ENCODE measurements at places on chromosomes 6 and 20.

DNA sequence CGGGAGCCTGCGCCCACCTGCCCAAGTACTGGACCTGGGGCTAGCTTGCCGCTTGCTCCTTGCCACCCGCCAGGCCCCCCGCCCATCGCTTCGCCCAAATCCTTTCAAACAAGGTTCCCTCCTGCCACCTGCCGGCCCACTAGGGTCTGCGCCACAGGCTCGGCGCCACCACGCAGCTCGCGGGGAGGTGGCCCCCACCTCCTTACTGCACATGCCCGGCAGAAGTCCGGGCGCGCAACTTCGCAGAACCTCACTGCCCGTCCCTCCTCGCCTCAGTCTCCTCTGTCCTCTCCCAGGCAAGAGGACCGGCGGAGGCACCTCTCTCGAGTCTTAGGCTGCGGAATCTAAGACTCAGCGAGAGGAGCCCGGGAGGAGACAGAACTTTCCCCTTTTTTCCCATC lies 11.2 kb downstream of the GNAS-AS1 start:
- DNase-seq: peak; percentile 30

DNA sequence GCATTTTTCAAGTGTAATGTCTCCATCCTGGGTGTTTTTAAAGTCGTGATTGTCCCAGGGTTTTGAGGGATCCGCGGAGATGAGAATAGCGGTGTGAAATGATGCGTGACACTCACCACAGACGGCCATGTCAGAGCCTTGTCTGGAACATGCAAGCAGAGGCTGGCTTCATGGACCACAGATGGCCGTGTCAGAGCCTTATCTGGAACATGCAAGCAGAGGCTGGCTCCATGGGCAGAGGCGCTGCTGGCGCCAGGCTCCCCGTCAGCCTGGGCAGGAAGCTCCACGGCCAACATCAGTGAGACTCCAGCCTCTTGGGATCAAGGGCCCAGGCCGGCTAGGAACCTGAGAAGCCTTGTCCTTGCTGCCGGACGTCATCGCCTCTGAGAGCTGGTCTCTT lies 7.7 kb upstream of the MRGBP start:
- no peak for DNase-seq

- DNase-seq: peak; percentile 35
Measured at GRCh38 chr6:45310118-45310788, 17.9 kb upstream of the RUNX2 start.

DNA sequence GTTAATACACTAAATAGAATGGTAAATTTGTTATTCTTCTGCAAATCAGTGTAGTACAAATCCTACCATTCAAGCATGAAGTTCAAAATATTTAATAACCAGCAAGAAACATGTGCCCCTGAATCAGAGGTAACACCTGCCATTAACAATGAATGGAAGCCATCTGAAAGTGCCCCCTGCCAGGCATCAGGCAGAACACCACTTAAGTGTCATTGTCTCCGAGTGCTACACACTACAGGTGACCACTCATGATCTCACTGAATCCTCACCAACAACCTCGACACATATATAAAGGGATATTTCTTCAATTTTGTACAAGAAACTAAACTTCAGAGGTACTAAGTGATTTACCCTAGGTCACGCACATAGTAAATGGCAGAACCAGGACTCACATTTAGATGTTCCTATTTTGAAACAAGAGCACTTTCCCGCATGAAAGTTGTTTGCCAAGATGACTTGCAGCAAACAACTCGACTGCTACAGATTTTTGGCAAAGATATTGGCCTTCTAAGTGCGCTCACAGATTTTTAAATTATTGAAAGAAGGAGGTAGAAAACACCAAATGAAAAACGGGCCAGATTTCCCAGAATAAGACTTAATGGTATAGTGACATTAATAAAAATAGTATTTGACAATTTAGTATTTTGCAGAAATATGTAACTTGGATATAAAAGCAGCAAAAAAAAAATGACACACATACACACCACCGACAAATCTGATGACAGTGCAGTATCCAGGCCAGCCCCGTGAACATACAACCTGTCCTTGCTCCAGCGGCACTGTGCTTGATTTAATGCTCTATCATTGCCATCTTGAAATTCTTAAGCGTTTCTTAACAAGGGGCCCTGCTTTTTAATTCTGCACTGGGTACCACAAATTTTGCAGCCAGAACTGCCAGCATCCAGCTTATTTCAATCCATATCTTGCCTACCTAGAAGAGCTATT lies 274.5 kb downstream of the ALDH8A1 start:
- no peak for DNase-seq

- no peak for DNase-seq
Measured at GRCh38 chr20:43839793-43840199, 74.9 kb upstream of the TOX2 start.

DNA sequence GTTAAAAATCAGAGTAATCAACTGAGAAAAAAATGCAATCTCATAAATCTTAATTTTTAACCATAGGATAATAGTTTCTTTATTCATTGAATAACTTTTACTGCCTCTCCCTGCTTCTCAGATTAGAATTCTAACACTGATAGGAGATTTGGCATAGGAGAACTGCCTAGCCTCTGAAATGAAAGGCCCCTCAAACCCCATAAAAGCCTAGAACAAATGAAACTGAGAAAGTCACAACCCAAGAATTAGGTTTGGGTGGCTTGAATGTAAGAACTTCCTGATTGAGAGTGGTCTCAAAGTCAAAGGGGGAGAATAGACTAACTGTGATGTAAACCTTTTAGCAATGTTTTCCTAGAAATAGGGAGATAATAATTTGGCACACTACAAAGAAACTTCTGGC lies 52.2 kb downstream of the SAMD5 start:
- no peak for DNase-seq

DNA sequence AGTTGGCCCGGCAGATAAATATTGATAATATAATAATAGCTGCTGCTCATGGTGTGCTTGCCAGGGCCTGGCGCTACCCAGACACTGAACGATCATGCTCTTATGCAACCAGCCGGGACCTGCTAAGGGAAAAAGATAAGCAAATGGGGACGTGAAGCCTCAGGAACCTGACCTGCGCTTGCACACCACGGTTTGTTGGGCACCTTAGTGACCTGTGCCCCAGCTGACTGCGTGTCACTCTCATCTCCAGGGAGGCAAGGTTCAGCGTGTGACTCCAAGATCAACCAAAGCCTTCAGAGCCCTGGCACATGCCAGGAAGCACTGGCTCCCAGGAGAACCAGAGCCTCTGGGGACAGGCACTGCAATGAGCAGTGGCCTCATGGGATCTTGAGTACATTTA lies 111.1 kb downstream of the AGPAT4 start:
- DNase-seq: no peak

GRCh38 chr6:70140496-70140895 lies 162.4 kb downstream of the COL9A1 start:
- DNase-seq: no peak

GRCh38 chr6:23145781-23146180 lies 576.4 kb downstream of the HDGFL1 start:
- no peak for DNase-seq

- DNase-seq: no peak
Measured at GRCh38 chr20:13166011-13166410, 55.1 kb upstream of the ISM1 start.

GRCh38 chr20:896501-897025 lies 19.6 kb downstream of the ANGPT4 start:
- no peak for DNase-seq

DNA sequence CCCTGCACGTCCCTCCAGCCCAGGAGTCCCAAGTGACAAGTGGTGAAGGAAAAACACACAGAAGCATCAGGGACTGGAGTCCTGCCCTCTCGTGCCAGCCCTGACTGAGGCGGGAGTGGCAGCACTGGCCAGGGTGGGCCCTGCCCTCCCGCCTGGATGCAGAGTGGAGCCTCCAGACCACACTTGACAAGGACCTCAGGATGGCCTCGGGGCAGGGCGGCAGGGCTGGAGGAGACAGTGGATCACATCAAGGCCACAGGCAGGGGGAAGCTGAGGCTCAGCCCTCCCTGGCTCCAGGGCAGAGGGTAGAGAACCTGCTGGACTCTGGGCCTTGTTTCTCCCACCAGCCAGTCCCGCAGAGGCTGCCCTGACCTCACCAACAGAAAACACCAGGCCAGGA lies 128.8 kb upstream of the CDH4 start:
- no peak for DNase-seq

GRCh38 chr20:33881989-33882388 lies 70.8 kb downstream of the CHMP4B start:
- no peak for DNase-seq

DNA sequence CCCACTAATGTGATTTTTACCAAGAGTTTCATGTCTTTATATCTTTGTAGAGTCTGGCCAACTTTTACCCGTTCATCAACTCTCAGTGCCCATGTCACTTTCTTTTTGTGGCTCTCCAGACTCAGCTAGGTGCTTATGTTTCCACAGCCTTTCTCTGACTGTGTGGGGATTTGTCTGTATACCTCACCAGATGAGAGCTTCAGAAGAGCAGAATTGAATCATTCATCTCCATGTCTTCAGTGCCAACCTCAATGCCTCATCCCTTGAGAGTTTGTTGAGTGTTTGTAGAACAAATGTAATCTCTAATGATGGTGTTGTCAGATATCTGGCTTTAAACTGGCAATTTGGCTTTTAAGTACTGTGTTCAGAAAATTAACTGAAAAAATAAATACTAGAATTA lies 16.8 kb upstream of the CCN2 start:
- no peak for DNase-seq

- no peak for DNase-seq
Measured at GRCh38 chr6:157469378-157469777, 88.4 kb downstream of the ZDHHC14 start.

GRCh38 chr6:11653028-11653583 lies 115.6 kb downstream of the TMEM170B start:
- no peak for DNase-seq

DNA sequence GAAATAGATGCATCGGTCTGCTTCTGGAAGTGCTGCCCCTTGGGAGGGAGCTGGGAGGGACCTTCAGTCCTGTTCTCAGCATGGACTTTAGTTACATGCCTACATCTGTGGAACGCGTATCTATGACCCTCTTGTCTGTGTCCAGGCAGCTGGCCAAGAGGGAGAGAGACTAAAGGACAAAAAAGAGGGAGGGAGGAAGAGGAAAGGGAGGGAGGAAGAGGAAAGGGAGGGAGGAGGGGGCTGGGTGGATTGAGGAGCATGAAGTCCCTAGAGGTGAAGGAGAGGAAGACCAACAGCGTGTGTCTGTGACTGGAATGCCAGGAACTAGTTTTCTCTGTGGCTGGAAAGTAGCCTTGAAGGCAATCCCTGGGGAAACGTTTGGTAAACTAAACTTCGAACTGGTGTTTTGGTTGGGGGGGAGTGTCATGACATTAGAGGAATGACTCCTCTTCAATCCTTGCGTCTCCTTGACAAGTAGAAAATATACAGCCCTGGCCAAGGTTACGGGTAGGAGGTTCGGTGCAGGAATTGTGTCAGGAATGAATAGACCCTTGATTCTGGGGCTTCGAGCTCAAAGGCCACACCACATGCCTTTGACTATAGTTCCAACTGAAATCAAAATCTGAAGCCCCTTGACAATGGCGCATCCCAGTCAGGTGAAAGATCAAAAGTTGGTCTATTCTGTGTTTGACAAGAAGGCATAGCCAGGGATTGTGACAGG lies 52.0 kb upstream of the PLEKHG1 start:
- no peak for DNase-seq

- DNase-seq: peak; percentile 63
Measured at GRCh38 chr20:57772349-57772964, 62.6 kb upstream of the PMEPA1 start.

DNA sequence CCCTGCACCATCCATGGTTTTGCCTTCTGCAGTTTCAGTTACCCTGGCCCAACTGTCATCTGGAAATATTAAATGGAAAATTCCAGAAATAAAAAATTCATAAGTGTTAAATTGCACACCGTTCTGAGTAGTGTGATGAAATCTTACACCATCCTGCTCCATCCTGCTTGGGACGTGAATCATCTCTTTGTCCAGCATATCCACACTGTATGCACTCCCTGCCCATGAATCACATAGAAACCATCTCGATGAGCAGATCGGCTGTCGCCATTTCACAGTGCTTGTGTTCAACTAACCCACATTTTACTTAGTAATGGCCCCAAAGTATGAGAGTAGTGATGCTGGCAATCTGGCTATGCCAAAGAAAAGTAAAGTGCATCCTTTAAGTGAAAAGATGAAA lies 105.9 kb upstream of the ID4 start:
- no peak for DNase-seq

GRCh38 chr6:100022847-100023246 lies 28.8 kb upstream of the MCHR2 start:
- no peak for DNase-seq

GRCh38 chr6:11042750-11043377 lies 1.2 kb downstream of the ELOVL2 start:
- no peak for DNase-seq

- DNase-seq: no peak
Measured at GRCh38 chr6:6781873-6782227, 193.3 kb downstream of the LY86 start.

DNA sequence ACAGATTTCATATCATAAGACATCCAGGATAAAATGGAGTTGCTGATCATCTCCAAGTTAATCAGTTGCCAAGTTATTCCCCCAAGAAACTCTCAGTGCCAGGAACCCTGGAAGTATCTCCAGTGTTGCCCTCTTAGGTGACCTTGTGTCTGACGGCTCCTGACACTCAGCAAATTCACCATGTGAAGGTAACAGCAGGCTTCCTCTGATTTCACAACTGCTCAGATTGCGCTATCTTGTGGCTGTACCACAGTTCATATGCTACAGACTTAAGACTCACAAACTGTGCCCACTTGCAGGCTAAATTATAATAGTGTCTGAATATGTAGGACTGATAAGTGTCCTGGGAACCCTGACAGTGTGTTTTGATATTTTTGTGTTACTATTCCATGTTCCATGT lies 186.6 kb upstream of the OPRM1 start:
- no peak for DNase-seq

Data from CD4-positive, CD25-positive, alpha-beta regulatory T cell (primary cell).